ENCODE measurements at places on chromosomes 16 and 17. TPM values are rescaled to one million over a fixed set of nuclear protein-coding genes. Genes with fewer than 3 reads are reported as not detected.

- no peak for DNase-seq
Observed at GRCh38 chr16:77938913-77939312, 83.4 kb upstream of the CLEC3A start.

DNA sequence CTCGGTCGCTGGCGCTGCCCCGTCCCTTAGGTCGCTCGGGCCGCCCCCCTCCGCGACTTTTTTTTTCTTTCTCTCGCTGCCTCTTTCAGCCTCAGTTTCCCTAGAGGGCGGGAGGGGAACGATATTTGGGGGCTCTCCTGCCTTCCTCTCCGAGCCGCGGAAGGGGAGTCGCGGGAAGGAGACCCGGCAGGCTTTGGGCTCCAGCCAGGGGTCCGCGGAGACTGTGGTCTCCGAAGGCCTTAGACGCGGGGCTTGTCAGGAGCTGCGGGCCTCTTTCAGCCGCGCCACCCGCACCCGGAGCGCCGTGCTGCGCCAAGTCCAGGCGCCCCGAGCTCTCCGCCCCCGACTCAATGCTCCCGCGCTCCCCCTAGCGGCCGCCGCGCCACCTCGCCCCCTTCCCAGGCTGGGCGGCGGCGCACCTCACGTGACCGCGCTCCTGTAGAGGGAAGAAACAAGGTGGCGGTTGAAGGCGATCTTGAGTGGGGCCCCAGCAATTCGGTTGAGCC is at the start of gene LRRC37B:
TSS of gene LRRC37B (plus strand) at position 427 of the 506 bp plus-strand sequence. CDS start 14,010 bp downstream, outside the sequence.
- peak; percentile 88 for DNase-seq

DNA sequence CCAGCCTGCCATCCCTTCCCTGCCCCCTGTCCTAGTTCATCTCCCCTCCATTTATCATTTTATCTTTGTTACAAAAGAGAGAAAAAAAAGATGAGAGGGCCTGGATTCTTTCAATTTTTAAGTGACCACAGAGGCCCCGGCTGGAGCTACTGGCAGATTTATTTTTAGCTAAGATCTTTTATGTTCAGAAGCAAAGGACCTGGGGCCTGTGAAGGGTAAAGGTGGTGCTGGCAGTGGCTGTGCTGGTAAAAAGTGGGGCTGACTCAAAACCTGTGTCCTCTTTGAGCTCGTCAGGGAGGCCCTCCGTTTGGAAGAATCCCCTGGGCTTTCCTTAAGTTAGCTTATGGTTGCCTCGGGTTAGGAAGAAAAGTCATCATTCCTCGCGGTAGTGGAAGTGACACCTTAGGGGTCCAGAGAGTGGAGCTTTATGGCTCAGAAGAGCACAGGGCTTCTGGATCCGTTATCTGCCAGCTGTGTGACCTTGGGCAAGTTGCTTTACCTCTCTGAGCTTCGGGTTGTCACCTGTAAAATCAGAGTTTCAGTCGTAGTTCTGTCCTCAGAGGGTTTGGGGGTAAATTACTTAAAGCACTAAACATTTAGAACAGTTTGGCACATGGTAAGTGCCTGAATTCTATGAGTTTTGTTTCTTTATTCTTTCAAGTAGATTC is 923.8 kb upstream of the EEF2KMT start:
- no peak for DNase-seq

DNA sequence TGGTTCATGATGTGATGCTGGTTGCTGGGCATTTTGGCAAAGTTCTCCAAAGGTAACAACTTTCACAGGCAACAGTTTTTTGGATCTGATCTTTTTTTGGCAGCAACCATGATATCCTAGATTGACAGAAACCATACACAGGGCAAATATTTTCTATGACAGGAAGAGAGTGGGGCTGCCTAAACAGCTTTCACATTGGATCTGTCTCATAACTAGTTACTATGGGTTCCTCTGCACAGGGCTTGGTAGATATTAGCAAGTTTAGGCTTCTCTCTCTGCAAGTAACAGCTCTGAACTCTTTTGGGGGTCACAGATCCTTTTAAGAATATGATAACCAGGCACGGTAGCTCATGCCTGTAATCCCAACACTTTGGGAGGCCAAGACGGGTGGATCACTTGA is 28.6 kb downstream of the COG4 start:
- no peak for DNase-seq

DNA sequence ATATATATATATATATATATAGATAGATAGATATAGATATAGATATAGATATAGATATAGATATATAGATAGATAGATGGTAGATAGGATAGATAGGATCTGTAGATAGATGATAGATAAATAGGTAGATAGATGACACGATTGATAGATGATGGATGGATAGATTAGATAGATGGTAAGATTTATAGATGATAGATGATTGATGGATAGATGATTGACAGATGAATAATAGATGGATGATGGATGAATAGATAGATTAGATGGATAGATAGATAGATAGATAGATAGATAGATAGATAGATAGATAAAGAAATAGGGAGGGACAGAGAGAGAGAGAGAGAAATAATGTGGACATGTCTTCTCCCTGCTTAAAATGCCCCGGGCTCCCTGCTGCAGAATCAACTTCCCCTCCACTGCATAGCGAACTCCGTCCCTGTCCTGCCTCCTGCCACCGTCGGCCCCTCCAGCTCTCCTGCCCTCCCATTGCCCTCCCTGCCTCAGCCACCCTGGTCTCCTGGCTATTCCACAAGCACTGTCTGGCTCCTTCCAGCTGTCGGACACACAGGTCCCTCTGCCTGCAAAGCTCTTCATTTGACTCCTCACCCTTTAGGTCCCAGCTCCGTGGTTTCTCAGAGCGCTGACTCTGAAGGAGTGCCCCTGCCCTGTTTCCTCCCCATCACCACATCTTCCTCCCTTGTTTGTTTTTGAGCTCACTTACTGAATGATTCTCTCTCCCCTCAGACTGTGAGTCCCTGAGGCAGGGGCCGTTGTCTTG is 254.0 kb downstream of the KATNIP start:
- no peak for DNase-seq

DNA sequence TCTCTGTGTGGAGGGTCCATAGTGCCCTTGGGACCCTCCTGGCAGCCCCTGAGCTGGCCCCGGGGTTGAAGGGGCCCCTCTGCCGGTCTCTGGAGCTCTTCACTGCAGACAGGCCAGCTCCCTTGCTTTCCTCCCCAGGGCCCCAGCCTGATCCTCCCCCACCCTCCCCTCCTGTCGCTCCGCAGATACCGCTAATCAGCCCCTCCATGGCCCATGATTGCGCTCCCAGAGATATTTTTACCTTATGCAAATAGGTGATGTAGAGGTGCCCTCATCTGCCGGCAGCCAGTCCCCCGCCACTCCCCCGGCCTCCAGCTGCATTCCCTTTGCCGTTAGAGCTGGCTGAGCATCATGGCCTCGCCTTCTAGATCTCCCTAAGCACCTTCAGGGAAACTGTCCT is 9.2 kb downstream of the MMP15 start:
- no peak for DNase-seq

GRCh38 chr17:63703556-63704258 is 3.8 kb upstream of the LIMD2 start:
- no peak for DNase-seq

GRCh38 chr17:46820592-46821450 is 2.3 kb upstream of the WNT3 start:
- no peak for DNase-seq

- no peak for DNase-seq
Observed at GRCh38 chr17:73478334-73478733, 165.9 kb downstream of the SDK2 start.

DNA sequence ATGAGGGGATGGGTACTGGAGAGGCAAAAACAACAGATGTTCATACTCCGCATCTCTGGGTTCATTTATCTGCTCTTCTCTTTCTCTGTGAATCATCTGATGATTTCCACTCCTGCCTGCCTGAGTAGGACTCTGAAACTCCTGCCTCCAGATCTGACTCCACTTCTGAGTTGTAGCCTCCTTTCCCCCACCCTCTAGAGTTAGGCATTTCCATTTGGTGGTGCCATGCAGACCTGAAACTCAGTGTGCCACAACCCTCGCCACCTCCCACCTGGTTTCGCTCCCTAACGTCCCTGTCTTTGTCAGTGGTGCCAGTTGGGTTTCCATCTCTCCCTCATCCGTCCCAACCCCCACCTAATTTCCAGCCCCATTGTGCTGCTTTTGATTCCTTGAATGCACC is 126.2 kb downstream of the PRKCB start:
- no peak for DNase-seq

GRCh38 chr16:73383988-73384365 is 336.0 kb upstream of the ZFHX3 start:
- no peak for DNase-seq

- DNase-seq: no peak
Observed at GRCh38 chr17:38575781-38576180, 30.0 kb downstream of the SRCIN1 start.

- no peak for DNase-seq
Observed at GRCh38 chr16:27761816-27762215, 211.9 kb downstream of the KATNIP start.

GRCh38 chr16:53061256-53061655 is 6.5 kb downstream of the CHD9 start:
- DNase-seq: no peak

GRCh38 chr16:11325404-11326083 is 19.7 kb upstream of the RMI2 start:
- no peak for DNase-seq

DNA sequence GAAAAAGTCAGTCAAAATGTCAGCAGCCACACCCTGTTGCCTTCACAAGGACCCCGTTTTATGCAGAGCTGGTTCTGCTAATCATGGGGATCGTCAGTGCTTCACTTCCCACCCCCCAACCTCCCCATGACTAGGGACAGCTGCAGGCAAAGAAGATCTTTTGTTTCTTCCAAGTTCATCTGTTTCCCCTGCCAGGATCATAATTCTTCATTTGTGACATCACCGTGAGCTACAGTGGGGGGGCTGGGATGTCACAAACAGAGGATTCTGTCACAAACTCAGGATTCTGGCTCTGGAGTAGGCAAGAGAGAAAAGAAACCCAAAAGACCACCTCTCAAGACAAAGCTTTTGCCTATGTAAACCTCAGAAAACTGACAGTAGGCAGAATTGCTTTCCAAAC is 24.7 kb downstream of the DNAJC7 start:
- no peak for DNase-seq

- DNase-seq: no peak
Observed at GRCh38 chr16:11112723-11113348, 143.2 kb downstream of the SOCS1 start.

GRCh38 chr16:7997966-7998365 is 592.3 kb downstream of the TMEM114 start:
- no peak for DNase-seq

- DNase-seq: no peak
Observed at GRCh38 chr16:84953190-84953746, 58.1 kb downstream of the ZDHHC7 start.

- no peak for DNase-seq
Observed at GRCh38 chr17:4487820-4488716, 10.6 kb upstream of the SPNS2 start.

- no peak for DNase-seq
Observed at GRCh38 chr17:2542456-2542855, 30.8 kb upstream of the METTL16 start.

- no peak for DNase-seq
Observed at GRCh38 chr17:55962951-55963401, 190.3 kb upstream of the ANKFN1 start.

DNA sequence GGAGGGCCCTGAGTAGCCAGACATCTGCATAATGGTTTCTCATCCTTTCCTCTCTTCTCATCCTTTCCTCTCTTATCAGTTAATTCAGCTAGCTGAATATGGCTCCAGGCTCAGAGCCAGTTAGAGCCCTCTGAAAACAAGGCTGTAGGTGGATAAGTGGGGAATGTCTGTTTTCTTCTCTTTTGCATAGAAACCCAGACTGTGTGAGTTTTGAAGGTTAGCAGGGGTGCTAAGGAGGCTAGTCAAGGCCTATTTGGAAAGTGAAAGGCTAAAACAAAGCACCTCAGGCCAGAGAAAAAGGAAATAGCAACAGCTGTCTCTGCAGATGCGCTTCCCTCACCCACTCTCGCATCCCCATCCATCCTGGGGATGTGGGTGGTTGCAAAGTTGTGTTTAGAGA is 420.9 kb downstream of the SHISA9 start:
- no peak for DNase-seq

DNA sequence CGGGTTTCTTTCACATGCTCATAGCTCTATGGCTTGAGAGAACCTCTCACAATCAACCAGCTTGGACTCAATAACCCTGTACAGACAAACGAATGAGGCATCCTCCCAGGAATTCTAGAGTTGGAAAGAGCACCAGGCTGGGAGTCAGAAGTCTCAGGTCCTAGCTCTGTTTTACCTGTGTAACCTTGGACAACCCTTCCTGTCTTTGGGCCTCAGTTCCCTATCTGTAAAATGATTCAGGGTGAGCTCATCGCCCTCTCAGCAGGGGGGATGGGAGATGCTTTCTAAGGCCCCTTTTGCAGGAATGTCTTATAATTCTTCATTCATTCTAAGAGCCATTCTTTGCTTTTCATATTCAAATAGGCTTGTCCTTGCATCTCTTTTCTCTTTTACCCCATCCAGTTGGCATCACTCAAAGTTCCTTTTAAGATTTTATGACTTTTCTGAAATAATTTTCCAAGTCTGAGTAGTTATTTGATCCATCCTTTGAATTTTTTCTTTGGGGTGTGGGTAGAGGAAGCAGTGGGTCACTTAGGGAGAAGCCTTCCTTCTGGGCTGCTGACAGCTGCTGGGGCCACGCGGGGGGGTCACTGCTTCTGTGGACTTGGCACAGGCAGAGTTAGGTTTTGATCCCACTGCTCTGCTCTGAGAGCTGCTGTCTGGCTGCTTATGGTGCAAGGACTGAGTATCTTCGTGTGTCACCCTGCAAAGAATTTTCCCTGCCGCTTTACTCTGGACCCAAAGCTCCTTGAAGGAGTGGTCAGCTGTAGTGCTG is 102.7 kb downstream of the UTP18 start:
- no peak for DNase-seq

- no peak for DNase-seq
Observed at GRCh38 chr17:49984283-49984682, 10.7 kb downstream of the DLX3 start.

DNA sequence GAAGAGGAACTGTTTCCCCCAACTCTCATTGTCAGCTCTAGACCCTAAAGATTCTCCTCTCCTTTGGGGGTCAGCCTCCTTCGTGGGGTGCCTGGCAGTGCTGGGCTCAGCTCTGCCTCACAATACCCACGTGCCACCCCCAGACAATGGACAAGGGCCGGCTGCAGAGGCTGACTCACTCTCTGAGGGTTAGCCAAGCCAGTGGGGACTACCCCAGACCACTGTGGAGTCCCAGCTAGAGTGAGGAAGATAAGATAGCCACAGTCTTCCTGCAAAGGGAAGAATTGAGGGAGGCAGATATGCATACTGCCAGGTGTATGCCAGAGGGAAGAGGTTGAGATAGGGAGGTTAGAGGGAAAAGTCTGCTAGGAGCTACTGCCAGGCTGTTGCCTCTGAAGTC is 13.5 kb upstream of the MTMR4 start:
- no peak for DNase-seq

SLC52A1 gene
- total RNA-seq: 0.10 TPM

TPSAB1 gene
- 17.3 TPM for total RNA-seq

SLC9A5 gene
- 1.5 TPM for total RNA-seq

ITGAX gene
- 3.5 TPM for total RNA-seq

CACNG3 gene
- not detected for total RNA-seq

OR1F1 gene
- not detected for total RNA-seq

KRTAP9-2 gene
- total RNA-seq: not detected

WFIKKN1 gene
- total RNA-seq: 0.50 TPM

MARCHF10 gene
- not detected for total RNA-seq

SLC13A2 gene
- not detected for total RNA-seq

EIF4A3 gene
- total RNA-seq: 36.6 TPM

KRT33B gene
- not detected for total RNA-seq

Measured in left cardiac atrium (tissue), 4 donors.